ENCODE measurements at places on chromosomes 3 and 15. TPM values are rescaled to one million over a fixed set of nuclear protein-coding genes. Genes with fewer than 3 reads are reported as not detected.

GRCh38 chr15:53437366-53437765 lies 322.1 kb downstream of the WDR72 start:
- no peak for DNase-seq

The GP9 gene
- not detected for total RNA-seq

GRCh38 chr3:52106951-52107611 lies 47.1 kb downstream of the POC1A start:
- no peak for DNase-seq

GRCh38 chr3:8657804-8658305 lies 13.3 kb upstream of the SSUH2 start:
- no peak for DNase-seq

GRCh38 chr15:41917767-41918430 lies 24.0 kb upstream of the SPTBN5 start:
- DNase-seq, result peak; percentile 80

Measured in body of pancreas (tissue), 4 donors.